ENCODE measurements at places on chromosomes 3 and 15. TPM values are rescaled to one million over a fixed set of nuclear protein-coding genes. Genes with fewer than 3 reads are reported as not detected.

GRCh38 chr3:10475983-10476382, 29.4 kb downstream of the ATP2B2 start:
- DNase-seq, result no peak

- DNase-seq, result peak; percentile 97
Measured at GRCh38 chr3:42804106-42804830, at the start of gene HIGD1A. Gene HIGD1A (minus strand): TSS chr3:42804490. CDS start chr3:42794253, 10,237 bp downstream.

- DNase-seq, result no peak
Measured at GRCh38 chr15:62465173-62465572, 300.1 kb upstream of the C2CD4B start.

GRCh38 chr3:157373783-157374182, 62.9 kb upstream of the PTX3 start:
- DNase-seq, result no peak

GRCh38 chr3:16496008-16496407, 17.5 kb downstream of the RFTN1 start:
- DNase-seq, result no peak

DNA sequence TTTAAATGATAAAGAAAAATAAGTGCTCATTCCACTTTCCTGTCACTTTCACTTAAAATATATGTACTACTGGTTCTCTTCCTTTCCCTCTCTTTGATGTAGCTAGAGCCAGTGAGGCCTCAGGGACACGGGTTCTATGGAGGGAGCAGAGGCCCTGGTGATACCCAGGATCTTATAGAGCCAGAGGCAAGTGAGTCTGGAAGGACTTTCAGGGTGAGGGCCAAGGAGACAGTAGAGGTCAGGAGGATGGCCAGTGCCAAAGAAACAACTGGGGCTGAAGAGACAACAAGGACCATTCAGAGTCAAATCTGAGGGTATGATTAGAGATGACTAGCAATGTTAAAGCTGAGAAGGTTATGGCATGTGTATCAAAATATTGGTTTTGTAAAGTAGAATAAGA, 124.1 kb upstream of the GOLGA6L6 start:
- peak; percentile 43 for DNase-seq

DNA sequence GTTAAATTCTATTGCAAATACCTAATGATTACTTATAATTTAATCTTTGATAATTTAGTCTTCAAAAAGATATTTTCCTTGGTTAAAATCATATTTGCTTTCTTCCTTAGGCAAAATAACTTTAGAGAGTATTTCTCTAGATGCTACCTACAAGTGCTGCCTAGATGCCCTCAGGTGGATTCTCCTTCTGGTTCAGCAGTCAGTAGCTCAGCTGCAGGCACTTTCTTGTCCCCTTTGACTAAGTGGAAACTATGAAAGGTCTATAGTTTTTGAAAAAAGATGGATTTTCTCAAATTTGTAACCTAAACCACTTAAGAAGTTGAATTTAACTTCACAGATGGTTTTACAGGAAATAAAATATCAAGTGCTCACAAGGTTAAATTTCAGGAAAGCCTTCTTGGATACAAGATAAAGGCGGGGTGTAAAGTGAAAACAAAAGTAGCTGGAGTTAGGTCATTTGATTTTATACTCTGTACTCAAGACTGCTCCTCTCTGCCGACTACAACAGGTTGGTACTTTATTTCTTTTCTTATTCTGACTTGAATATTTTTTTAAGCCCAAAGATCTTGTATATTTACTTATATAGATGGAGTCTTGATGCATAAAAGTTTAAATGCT, at the start of gene ACKR4:
Gene ACKR4 (plus strand): TSS at position 455 of the 618 bp plus-strand sequence. CDS start 3,128 bp downstream, outside the sequence.
- DNase-seq, result no peak

- no peak for DNase-seq
Measured at GRCh38 chr15:62244762-62245161, 79.7 kb upstream of the C2CD4B start.

SHC4 gene
- 18.6 TPM for total RNA-seq

GOLGA8R gene
- total RNA-seq, result 6.4 TPM

TMCO5A gene
- not detected for total RNA-seq
